ENCODE measurements at places on chromosomes 1 and 21.
A peak's percentile ranks its signal among the peaks of the same experiment; 100 is the strongest.

GRCh38 chr1:195251900-195252299, 1356.3 kb downstream of the KCNT2 start:
- DNase-seq = no peak

DNA sequence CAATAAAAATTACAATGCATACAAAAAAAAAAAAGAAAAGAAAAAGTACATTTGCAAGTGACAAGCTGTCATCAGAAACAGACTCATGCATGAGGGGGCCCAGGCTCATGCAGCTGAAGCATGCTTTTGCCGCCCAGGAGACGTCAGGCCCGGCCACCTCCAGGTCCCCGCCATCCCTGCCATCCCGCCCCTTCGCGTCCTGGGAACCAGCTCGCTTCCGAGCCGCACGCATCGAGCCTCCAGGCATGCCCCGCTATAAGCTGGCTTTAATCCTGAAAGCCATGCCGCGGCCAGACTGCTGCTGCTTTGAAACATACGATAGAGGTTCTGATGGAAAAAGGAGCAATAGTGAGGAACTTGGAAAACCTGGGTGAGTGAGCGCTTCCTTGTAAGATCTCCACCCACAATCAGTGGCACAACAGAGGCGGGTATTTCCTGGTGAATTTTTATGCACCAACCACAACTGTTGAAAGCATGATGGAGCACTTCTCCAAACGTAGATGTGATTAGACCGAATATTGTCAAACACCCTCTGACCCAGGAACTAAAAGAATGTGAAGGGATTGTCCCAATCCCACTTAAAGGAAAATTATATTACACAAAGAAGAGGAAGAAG, 113.7 kb downstream of the FAF1 start:
- DNase-seq = no peak

GRCh38 chr1:213051127-213051880, at the start of gene RPS6KC1:
Gene RPS6KC1 (plus strand): TSS chr1:213051241. CDS start chr1:213051405, 164 bp downstream.
- peak; percentile 92 for DNase-seq

GRCh38 chr1:150162582-150162861, 12.8 kb downstream of the PLEKHO1 start:
- DNase-seq = no peak

DNA sequence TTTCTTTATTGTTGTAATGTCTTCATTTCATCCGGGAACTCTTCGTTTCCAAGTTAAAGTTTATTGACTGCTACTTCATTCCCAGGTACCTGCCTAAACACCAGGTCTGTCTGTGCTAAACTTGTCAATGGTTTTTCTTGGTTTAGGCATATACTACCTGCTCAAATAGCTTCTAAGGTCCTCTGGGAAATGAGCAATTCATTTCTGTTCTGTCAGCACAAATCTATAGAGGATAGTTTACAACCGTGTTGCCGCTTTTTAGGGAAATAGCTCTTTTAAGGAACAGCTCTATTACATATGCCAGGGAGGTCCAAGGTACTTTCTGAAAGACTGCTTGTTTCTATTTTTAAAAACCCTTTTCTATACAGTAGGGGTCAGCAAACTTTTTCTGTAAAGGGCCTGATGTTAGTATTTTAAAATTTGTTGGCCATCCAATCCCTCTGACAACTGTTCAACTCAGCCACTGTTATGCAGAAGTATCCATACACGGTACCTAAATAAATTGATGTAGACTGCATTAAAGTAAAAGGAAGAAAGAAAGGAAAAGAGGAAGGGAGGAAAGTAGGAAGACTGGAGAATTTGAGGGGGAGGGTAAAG, 222.7 kb upstream of the PTBP2 start:
- no peak for DNase-seq

GRCh38 chr1:35714921-35715567, 3.6 kb downstream of the C1orf216 start:
- no peak for DNase-seq

- DNase-seq = no peak
Measured at GRCh38 chr1:195981448-195982139, 626.6 kb downstream of the KCNT2 start.

- DNase-seq = no peak
Measured at GRCh38 chr1:172143384-172144055, 277.0 kb upstream of the C1orf105 start.

Measured in GM13976 (cell line).